ENCODE measurements at places on chromosomes 16 and 17. TPM values are rescaled to one million over a fixed set of nuclear protein-coding genes. Genes with fewer than 3 reads are reported as not detected.

Gene C16orf89
- total RNA-seq = 2.5 TPM

Gene MYL11
- total RNA-seq = not detected

- H3K27me3 ChIP-seq = no peaks in the 10 kb centered on the region
- peak within 1 kb of the TSS; percentile 97 for H3K4me3 ChIP-seq
- DNase-seq = peak; percentile 95
- peaks cover 9% of the 10 kb centered on the region for H3K36me3 ChIP-seq
- H3K4me1 ChIP-seq = peaks cover 31% of the 10 kb centered on the region
Observed at GRCh38 chr17:44014437-44015172, at the start of gene TMEM101. Gene TMEM101, minus strand, starts transcription at chr17:44014963. Its CDS starts 11 bp downstream, at chr17:44014952.

GRCh38 chr17:74199306-74200092 lies 4.0 kb upstream of the RPL38 start:
- no peak overlapping the region for H3K27ac ChIP-seq
- no peaks in the 10 kb centered on the region for H3K36me3 ChIP-seq
- peak; percentile 92 for DNase-seq
- peak overlapping the region; percentile 41 for H3K4me3 ChIP-seq
- peaks cover 76% of the 10 kb centered on the region for H3K27me3 ChIP-seq

DNA sequence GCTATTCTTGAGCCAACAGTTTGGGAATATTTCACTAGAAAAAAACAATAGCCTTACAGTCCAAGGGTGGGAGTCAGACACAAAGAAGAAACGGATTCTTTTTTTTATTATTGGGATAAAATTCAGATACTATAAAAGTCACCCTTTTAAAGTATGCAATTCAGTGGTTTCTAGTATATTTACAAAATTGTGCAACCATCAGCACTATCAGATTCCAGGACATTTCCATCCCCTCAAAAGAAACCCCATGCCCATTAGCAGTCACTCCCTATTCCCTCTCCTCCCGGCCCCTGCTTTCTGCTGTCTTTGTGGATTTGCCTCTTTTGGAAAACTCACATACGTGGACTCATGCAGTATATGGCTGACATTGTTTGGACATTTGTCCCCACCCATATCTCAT lies 134.4 kb downstream of the C16orf95 start:
- no peak for DNase-seq
- H3K27me3 ChIP-seq = peaks cover 22% of the 10 kb centered on the region
- no peak overlapping the region for H3K27ac ChIP-seq
- H3K4me1 ChIP-seq = peaks cover 9% of the 10 kb centered on the region

DNA sequence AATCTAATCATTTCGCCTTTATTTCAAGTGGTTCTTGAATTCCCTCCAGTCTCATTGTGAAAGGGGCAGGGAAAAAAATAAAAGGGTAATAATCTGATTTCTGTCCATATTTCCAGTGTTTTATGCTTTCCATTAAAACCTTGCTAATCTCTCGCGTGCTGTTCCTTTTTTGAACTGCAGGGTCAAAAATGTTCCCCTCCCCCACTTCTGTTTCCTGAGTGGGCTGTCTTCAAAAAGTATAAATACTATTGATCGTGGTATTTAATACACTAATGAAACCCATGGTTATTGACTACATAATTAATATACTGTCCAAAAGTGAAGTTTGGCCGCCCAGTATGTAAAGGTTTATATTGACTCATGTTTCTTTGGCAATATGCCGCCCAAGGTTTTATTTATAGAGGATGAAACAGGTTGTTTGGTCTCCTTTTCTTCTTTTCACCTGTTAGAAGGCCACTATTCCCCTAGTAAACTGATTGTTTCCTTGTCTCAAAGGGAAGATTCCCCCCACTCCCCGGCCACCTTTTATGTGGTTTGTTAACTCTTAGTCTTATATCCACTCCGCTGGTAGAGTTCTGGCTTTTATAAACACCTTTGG lies 69.7 kb downstream of the RPA1 start:
- H3K27ac ChIP-seq = no peak overlapping the region
- H3K4me3 ChIP-seq = no peak overlapping the region
- no peak for DNase-seq
- H3K4me1 ChIP-seq = no peaks in the 10 kb centered on the region
- H3K36me3 ChIP-seq = peaks cover 39% of the 10 kb centered on the region
- peaks cover 3% of the 10 kb centered on the region for H3K27me3 ChIP-seq

Gene PTGES3L
- total RNA-seq = 0.97 TPM

DNA sequence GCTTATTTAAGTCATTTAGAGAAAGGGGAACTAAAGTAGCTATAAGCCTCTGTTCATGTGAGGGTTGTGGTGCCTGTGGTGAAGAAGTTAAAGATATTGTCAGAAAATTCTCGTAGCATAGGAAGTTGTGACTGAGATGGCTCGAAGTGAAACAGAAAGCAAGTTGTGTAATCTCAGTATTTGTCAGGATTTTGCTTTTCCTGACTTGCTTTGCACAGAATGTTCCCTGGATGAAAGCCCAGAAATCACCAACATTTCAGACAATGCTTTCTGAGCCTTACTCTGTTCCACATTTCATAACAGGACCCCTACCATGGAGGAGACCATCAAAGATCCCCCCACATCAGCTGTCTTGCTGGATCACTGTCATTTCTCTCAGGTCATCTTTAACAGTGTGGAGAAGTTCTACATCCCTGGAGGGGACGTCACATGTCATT lies 10.6 kb downstream of the CALCOCO2 start:
- no peak for DNase-seq
- peaks cover 40% of the 10 kb centered on the region for H3K36me3 ChIP-seq
- H3K27me3 ChIP-seq = no peaks in the 10 kb centered on the region
- peak overlapping the region; percentile 60 for H3K4me3 ChIP-seq
- H3K27ac ChIP-seq = peak overlapping the region; percentile 95

DNA sequence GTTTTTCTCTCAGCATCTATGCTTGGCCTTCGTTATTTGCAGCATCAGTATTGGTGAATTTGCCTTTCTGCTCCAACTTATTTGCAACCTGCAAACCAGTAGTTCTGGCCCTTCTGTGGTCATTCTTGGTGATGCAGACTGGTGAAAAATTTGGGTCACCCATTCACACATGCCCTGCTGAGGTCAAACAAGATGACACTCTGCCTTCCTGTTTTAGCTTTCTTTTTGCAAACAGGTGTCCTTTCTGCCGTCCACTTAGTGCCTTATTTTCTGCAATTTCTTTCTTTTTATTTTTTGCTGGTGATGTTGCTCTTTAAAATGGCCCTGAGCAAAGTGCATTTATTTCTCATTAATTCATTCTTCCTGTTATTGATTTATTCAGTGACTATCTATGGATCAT lies 31.3 kb downstream of the PLCG2 start:
- no peak for DNase-seq
- H3K27me3 ChIP-seq = no peaks in the 10 kb centered on the region
- no peaks in the 10 kb centered on the region for H3K36me3 ChIP-seq
- H3K4me3 ChIP-seq = no peak overlapping the region
